ENCODE measurements at places on chromosomes 7 and 10. TPM values are rescaled to one million over a fixed set of nuclear protein-coding genes. Genes with fewer than 3 reads are reported as not detected.

Gene MNX1
- total RNA-seq: not detected

Gene CPA2
- not detected for total RNA-seq

Gene PTN
- 13.2 TPM for total RNA-seq

Gene SHTN1
- 0.85 TPM for total RNA-seq

Gene APBB1IP
- 0.26 TPM for total RNA-seq

Gene MARVELD1
- total RNA-seq: 47.6 TPM

Gene HMX3
- total RNA-seq: not detected

Gene SFRP5
- total RNA-seq: not detected

Gene GJD4
- 0.10 TPM for total RNA-seq

Gene COBL
- total RNA-seq: not detected

Gene PTPRZ1
- total RNA-seq: 0.46 TPM

Gene MAD1L1
- 38.5 TPM for total RNA-seq

Gene AMPH
- 0.13 TPM for total RNA-seq

Gene UCN3
- not detected for total RNA-seq

Gene DNTT
- not detected for total RNA-seq

Gene GPR15LG
- total RNA-seq: not detected

Gene CACNB2
- 0.20 TPM for total RNA-seq

All from smooth muscle cell of the pulmonary artery (primary cell).